Activated T-helper 1 cell treated with anti-CD3 and anti-CD28 coated beads, Interleukin-2, amount 50 U/mL, for 16 hours (primary cell): ENCODE measurements at places on chromosomes 12 and 14.

GRCh38 chr14:68670359-68670715, 122.5 kb downstream of the ZFP36L1 start:
- DNase-seq: no peak

DNA sequence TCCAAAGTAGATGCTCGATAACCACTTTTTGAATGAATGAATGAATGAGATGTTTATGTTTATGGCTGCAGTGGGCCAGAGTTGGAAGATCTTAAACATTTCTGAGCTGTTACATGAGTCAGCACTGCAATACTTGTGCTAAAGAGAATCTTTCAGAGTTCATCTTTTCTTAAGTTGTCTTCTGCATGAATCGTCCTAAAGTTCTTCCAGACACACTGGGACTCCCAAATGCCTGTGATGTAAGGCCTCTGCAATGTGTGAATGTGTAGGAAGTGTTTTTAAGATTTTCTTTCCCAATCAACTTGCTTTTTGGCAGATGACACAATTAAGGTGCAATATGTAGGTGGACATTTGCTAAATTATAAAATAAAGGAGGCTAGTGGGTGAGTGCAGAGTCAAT, 50.3 kb upstream of the TRIM9 start:
- DNase-seq: no peak

GRCh38 chr12:53747095-53747494, 4.7 kb downstream of the CISTR start:
- no peak for DNase-seq

DNA sequence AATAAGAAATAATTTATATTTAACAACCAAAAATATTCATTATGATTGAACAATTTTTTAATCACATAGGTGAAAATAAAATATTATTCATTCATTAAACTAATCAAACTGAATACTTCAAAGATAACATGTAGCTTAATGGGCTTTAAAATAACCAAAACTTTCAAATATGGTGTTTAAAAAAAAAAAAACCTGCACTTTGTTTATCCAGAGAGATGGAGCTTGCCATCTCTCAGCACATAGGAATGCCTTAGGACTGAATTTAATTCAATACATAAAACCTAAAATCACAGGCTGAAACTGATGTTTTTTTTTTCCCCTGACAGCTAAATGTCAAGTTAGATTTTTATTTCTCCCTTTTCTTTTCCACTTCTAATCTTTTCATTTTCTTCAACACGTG, 14.4 kb upstream of the CCER1 start:
- DNase-seq: no peak

- no peak for DNase-seq
Measured at GRCh38 chr12:43167691-43168090, 384.3 kb downstream of the ADAMTS20 start.

DNA sequence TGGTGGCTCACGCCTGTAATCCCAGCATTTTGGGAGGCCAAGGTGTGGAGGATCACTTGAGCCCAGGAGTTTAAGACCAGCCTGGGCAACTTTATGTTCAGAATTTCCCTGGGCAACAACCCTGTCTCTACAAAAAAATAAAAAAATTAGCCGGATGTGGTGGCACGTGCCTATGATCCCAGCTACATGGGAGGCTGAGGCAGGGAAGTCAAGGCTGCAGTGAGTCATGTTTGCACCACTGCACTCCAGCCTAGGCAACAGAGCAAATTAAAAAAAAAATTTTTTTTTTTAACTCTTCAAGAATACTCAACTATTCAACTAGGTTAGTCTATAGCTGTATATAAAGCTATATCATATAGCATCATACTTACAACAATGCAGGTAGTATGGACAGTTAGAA, 113.0 kb downstream of the RALGAPA1 start:
- no peak for DNase-seq

GRCh38 chr14:66037361-66037760, 448.8 kb upstream of the CCDC196 start:
- no peak for DNase-seq

DNA sequence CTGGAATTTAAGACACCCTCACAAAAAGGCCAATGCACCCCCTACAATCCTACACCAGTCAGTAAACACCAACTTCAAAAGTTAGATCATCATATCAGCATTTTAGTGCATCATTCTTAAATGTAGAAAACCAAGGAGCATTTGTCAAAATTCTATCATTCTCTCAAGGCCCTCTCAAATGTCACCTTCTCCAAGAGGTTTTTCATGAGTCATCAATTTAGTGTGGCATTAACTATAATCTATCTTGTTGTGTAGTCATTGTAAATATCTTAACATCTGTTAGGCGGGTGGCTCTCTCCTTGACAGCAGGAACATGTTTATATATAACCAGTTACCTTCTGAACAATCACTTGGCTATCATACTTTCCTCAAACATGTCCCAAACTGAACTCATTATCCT, 62.1 kb upstream of the G2E3 start:
- no peak for DNase-seq
